Right kidney (tissue), 9 donors: ENCODE measurements at places on chromosomes 7 and 10.

- no peak for DNase-seq
Measured at GRCh38 chr7:149071641-149072437, 18.7 kb downstream of the ZNF786 start.

- peak; percentile 34 for DNase-seq
Measured at GRCh38 chr10:21402606-21403083, 122.8 kb downstream of the SKIDA1 start.

- DNase-seq: no peak
Measured at GRCh38 chr10:45432700-45433472, 58.9 kb downstream of the ALOX5 start.

GRCh38 chr7:137850571-137850970 lies 3.8 kb upstream of the DGKI start:
- no peak for DNase-seq

DNA sequence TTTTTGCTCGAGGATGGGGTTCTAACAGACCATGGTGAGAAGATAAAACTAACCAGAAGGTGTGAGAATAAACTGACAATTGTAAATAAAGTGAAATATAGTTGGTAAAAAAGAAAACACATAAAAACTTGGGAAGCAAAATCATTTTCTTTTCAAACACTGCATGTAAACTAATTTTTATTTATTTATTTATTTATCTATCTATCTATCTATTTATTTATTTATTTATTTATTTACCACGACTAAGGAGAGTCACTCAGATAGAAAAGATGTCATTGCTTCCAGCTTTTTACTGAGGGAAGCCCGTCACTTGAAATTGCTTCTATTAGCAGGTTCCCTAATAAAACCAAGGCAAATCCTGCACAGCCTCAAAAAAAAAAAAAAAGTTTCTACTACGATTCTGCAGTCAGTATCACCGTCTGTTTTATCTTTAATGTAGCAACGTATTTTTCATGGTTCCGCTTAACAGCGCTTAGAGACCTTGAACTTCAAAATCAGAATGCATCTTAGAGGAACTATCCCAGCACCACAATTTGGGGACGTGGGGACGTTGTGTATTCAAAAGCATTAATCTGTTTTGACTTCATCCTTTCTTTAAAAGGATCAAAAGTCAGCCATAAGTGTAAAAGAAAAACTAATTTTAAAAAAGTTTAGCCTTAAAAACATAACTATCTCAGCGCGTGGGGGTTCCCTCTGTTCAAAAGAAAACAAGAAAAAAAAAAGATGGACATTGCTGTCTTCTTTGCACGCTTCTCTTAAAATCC lies 33.3 kb upstream of the EBLN1 start:
- no peak for DNase-seq

- no peak for DNase-seq
Measured at GRCh38 chr7:138848056-138848980, 50.3 kb upstream of the ATP6V0A4 start.
